NT2/D1 (cell line): ENCODE measurements at places on chromosomes 6 and 20.
A peak's percentile ranks its signal among the peaks of the same experiment; 100 is the strongest.

DNA sequence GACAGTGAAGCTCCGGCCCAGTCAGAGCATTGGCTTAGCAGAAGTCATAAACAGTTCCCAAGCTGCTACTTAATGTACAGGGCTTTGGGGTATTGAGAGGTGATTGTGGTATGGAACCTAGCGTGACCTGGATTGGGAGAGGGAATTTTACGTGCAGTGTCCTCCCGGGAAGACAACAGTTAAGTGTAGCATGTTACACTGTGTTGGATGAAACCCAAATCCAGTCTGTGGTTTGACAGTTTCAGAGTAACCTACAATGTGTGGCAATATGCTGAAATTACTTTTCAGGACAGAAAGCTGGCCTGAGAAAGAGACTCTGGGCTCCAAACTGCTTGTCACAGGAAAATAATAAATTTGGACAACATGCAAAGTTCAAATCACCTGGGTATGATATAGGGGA is 28.1 kb upstream of the RALGAPA2 start:
- no peak for DNase-seq

DNA sequence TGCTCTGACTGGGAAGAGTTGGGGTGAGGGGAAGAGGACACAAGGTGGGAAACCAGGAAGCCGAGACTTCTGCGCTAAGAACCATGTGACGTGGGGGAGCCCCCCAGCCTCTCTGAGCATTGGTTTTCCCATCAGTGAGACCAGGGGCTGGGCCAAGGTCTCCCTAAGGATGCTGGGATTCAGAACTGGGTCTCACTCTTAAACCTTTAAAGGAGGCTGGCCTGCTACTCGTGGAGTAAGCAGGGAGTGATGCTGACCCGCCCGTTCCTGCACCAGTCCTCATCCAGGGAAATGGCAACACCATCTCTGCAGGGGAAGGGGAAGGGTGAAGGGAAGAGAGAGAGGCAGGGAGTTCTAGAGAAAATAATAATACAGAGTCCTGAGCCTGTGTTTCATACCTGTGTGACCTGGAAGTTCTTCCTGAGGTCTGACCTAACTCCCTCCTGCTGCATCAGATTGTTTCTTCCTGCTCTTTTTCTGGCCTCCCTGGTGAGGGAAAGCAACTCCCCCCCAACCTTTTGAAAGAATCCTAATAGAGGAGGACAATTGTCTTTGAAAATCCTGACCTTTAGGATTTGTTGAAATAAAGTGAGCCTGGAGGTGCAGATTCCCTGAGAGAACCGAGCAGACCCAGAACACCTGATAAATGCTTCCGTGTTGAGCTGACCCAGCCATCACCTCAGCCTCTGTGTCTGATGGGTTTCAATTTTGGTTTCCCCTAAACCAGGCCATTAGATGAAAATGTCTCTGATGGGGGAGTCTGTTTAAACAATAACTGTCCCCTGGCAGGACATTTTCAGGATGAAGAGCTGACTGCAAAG is 3.0 kb upstream of the GRM4 start:
- no peak for DNase-seq

DNA sequence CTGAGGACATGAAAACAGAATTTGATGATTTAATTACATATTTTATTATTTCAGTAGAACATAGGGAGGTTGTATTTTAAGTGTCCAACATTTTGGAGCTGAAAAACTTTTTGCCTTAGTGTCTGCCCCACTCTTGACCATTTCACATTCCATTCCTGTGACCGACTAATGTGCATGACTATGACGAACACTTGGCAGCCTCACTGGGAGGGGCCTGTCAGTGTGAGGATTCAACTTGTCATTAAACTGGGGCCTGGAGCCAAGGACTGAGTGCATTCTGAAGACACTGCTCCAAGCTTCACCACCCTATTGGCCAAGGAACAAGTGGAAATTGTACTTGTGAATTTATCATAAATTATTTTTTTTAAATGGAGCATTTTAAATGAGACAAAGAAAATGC is 661.3 kb downstream of the BCKDHB start:
- DNase-seq = no peak

GRCh38 chr20:35181731-35182130 is 9.9 kb downstream of the PROCR start:
- no peak for DNase-seq

GRCh38 chr20:3706774-3707507 is 5.5 kb downstream of the SIGLEC1 start:
- DNase-seq = no peak

DNA sequence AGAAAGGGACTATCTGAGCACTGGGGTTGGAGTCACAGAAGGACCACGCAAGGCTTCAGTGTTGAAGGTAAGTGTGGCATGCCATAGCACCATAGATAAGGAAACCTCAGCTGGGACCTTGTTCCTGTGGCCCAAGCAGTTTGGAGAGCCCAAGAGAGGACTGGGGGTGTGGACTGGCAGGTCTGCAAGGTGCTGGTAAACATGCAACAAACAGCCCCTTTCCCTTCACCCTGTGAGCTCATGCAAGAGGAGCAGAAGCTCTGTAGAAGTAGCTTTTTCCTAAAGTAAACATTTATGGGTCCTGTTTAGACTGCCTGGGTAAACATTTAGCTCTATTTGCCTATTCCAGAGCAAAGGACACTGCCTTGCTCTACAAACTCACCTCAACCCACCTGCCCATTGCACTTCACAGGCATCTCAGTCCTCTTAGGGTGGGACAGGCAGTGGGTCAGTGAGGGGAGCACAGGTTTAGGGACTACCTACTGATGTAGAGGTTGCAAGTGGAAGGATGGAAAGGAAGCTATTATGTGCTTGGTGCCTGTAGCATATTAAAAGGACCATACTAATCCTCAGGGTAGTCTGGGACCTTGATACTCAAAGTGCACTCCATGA is 12.0 kb downstream of the ZSCAN31 start:
- DNase-seq = no peak

GRCh38 chr6:122482750-122483080 is 11.1 kb upstream of the SERINC1 start:
- no peak for DNase-seq

GRCh38 chr6:51968265-51968664 is 119.1 kb downstream of the PKHD1 start:
- no peak for DNase-seq

- no peak for DNase-seq
Measured at GRCh38 chr20:35833241-35833640, 61.4 kb downstream of the PHF20 start.

DNA sequence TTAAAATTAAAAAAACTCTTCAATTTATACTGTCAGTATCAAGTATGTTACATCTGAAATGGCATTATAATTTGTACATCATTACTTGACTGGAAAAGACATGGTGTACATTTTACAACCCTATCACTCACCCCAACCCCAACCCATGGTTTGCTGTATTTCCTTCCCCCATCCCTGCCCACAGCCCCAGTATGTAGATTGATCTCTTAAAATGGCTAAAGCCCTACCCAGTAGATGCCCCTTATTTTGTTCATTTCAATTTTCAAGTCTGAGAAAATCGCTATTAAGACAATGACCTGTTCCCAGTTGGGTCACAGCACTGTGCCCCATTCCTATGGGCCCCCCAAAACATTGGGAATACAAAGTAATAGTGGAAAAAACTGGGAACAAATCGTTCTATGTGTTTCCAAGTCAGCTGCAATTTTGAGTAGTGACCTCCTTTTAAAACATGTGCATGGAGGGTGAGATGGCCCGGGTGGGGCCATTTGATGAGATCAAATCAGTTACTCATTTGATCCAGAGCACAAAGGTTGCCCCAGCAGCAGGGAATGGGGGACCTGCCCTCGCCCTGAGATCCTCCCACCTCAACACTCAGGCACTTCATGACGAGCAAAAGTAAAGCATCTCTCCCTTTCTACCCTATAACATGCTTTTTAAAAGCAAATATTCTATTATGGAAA is 13.3 kb downstream of the EZR start:
- no peak for DNase-seq

GRCh38 chr6:72740135-72740534 is 118.3 kb downstream of the KCNQ5 start:
- DNase-seq = no peak

DNA sequence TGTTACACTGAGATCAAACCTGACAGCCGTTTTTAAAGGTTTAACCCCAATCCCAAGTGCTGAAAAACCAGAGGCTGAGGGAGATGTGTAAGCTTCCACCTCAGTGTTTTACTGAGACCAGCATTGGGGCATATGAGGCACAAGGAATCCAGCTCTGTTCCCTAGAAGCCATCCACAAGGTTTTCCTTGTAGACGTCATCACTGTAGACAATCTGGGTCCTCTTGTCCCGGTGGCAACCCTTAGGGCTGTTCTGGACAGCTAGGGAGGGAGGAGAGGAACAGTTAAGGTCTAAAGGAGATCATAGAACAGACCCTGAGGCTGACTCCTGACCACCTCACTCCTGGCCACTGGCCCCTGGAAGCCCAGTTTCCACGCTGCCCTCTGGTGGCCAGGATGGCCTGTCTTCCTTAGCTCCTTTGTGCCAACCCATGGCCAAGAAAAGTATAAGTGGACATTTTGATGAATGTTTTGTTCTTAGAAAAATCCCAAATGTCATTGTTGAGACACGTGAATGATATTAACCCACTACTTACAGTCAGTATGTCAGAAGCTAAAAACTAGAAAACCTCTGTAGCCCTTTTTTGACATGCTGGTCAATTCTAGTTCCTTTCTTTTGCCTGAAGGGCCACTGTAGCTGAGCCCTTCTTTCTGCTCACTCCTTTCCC is 6.4 kb downstream of the CFB start:
- peak; percentile 6 for DNase-seq

DNA sequence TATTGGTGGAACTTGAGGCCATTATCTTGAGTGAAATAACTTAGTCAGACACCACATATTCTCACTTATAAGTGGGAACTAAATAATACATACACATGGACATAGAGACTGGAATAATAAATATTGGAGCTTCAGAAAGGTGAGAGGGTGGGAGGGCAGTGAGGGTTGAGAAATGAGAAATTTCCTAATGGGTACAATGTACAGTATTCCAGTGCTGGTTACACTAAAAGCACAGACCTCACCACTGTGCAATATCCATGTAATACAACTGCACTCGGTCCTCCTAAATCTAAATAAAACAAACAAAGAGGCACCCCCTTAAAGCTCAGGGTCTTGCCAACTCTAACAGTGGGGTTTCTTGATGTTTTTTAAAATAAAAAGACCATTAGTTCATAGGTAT is 53.2 kb downstream of the IGF2R start:
- DNase-seq = no peak

- peak; percentile 52 for DNase-seq
Measured at GRCh38 chr6:89690944-89691324, 52.4 kb upstream of the LYRM2 start.

DNA sequence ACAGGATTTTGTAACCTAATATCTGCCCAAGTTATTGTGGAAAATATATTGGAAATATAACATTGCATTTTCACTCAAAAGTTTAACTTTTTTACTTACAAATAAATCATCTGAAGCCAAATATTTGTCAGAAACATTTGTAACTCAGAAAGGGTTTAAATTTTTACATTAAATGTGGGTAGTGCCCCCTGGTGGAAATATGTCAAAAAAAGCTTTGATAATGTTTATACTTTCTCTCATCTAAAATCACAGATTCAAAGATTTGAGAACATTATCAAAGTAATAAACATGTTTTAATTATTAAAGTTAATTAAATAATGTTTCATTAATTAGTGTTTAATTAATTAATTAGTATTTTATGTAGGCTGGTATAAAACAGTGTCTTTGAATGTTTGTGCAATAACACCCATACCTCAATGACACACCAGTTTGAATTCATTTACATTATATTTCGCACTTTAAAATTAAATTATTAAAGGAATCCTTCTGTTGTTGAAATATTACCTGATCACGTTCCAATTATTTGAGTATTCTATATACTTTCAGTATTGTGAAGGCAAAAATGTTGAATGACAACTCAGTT is 320.1 kb upstream of the FKBP1C start:
- no peak for DNase-seq
